NCI-H2171 (cell line): ENCODE measurements at places on chromosomes 2 and 18.

GRCh38 chr2:58900246-58901027 is 659.3 kb upstream of the FANCL start:
- DNase-seq = no peak

- no peak for DNase-seq
These were observed 438 bp downstream of the HSPE1 start for GRCh38 chr2:197500503-197501131.

DNA sequence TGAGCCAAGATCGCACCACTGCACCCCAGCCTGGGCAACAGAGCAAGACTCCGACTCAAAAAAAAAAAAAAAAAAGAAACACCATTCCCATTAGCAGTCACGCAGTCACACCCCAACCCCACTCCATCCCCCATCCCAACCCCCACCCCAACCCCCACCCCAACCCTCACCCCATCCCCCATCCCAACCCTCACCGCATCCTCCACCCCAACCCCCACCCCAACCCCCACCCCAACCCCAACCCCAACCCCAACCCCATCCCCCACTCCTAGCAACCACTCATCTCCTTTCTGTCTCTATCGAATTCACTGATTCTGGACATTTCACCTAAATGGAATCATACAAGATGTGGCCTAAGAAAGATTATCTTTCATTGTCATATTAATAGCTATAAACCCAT is 25.9 kb upstream of the ATP9B start:
- no peak for DNase-seq

- no peak for DNase-seq
These were observed 178.8 kb downstream of the ACKR3 start for GRCh38 chr2:236748385-236748784.

- DNase-seq = no peak
These were observed 33.3 kb downstream of the STAT1 start for GRCh38 chr2:190980630-190981209.

DNA sequence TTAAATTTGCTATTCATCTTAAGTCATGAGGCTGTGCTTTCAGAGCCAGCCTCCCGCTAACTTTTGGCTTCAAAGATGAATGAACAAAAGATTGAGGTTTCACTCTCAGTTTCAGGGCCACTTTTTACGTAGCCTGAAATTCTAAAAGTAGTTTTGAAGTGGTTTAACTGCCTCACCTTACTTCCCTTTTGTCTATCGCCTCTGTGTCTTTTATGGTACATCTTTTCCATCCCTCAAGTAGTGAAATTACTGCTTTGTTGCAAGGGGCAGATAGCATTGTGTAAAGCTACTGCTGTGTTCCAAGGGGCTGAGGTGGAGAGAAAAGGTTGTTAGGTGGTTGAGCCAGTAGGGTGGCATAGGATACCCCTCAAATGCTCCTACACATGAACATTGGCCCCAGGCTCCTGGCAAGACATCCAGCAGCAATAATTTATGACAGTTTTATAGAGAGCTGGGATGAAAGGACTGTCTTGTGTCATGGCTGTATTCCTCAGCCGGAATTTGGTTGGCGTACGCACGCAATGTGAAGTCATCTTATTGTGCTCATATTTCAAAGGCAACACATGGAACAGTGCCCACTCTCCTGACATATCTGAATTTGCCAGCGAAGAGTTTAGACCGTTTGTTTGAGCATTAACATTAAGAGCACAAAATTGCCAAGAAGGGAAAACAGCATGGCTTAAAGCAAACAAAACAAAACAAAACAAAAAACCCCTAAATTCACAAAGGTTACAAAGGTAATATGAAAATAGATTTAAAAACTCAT is 32.2 kb downstream of the QPCT start:
- DNase-seq = no peak

- DNase-seq = no peak
These were observed 134.6 kb downstream of the BABAM2 start for GRCh38 chr2:28025123-28025522.

DNA sequence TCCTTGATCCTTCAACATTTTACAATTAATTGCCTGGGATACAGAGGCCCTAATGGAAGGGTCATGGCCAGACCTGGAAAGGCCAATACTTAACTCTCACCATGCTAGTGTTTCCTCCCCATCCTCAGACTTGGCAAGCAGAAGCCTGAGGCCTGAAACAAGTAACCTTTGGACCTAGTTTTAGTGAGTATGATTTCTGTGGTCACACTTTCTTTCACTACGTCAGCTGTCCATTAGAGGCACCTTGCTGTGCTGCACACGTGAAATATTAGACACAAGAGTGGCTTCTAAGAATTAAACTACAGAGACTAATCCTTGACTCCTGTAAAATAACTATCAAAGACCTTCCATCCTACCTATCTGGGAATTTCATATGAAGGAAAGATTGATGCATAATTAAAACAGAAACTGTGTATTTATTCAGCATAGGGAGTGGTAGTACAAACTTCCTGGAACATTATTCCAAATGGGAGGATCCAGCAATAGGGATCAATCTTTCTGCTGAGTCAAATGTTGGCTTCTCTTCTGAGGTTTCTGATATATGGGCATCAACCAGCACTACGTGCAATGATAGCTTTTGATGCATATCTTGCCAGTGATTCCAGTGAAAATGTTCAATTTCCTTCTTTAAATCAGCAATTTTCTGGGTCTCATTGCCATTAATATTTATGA is 249.7 kb downstream of the IKZF2 start:
- DNase-seq = no peak

- no peak for DNase-seq
These were observed 4.3 kb downstream of the ATP8B1 start for GRCh38 chr18:57798713-57799373.

- DNase-seq = no peak
These were observed 15.0 kb downstream of the LYPD1 start for GRCh38 chr2:132654968-132655367.

DNA sequence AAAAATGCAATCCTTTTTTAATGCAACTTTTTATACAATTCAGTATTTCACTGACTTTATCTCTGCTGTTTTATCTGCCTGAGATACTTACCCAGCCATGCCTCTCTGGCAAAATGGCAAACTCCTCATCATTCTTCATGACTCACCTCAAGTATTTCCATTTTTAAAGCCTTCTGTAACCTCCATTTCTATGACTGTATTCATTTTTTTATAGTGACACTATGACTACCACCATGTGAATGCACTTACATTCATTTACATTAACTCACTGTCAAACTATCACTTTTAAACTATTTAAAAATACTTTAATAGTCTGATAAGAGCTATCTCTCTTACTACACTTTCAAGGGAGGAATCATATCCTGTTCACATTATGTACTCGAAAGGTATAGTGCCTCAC is 99.4 kb upstream of the SCN7A start:
- DNase-seq = no peak

- DNase-seq = no peak
These were observed 28.7 kb upstream of the SMIM21 start for GRCh38 chr18:75456199-75456631.

GRCh38 chr18:67400502-67401117 is 115.9 kb downstream of the DSEL start:
- no peak for DNase-seq

DNA sequence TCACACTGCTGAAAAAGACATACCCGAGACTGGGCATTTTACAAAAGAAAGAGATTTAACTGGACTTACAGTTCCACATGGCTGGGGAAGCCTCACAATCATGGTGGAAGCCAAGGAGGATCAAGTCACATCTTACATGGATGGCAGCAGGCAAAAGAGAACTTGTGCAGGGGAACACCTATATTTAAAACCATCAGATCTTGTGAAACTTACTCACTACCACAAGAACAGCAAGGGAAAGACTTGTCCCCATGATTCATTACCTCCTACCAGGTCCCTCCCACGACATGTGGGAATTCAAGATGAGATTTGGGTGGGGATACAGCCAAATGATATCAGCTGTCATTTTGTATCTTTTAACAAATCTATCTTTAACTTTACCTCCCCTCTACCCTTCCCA is 251.1 kb upstream of the RASGRP3 start:
- DNase-seq = no peak

- no peak for DNase-seq
These were observed 220.8 kb downstream of the ALK start for GRCh38 chr2:29700560-29700959.

DNA sequence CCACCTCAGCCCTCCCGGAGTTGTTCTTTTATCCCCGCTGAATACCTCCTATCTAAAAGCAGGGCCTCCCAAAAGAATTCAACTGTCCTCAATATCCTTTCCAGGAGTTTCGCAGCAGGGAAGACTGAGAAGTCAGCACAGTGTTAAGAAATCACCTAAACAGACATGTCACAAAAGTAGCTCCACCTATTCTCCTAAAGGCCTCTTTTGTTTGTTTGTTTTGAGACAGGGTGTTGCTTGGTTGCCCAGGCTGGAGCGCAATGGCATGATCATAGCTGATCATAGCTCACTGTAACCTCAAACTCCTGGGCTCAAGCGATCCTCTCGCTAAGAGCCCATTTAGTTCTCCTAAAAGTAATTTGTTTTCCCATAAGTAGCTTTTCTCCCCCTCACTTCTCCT is 53.8 kb downstream of the TEX44 start:
- DNase-seq = no peak

- no peak for DNase-seq
These were observed 583.1 kb upstream of the HS6ST1 start for GRCh38 chr2:128901572-128902391.

- no peak for DNase-seq
These were observed 90.1 kb downstream of the TWIST2 start for GRCh38 chr2:238938003-238938400.

DNA sequence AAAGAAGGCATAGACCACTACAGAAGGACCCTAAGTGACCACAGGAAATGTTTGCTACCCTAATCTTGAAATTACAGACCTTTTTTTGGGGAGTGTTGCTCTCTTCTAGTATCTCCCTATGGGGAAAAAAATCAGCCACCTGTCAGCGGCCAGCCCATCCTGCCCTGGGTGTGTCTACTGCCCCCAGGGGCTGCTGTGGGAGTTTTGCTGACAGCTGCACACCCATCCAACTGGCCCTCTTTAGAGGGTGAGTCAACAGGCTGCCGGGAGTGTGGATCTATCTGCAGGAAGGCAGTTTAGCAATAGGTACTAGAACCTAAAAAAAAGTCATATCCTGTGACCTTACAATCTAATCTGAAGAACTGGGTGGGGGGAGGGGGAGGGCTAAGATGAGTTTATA is 796 bp upstream of the DYSF start:
- DNase-seq = peak; percentile 74

GRCh38 chr2:102783506-102784183 is 21.8 kb downstream of the TMEM182 start:
- no peak for DNase-seq

GRCh38 chr2:70806620-70807019 is 13.8 kb downstream of the CLEC4F start:
- DNase-seq = no peak

- DNase-seq = peak; percentile 14
These were observed 1098.2 kb upstream of the FANCL start for GRCh38 chr2:59339121-59339836.

GRCh38 chr2:42794271-42795046 is 2.1 kb upstream of the HAAO start:
- DNase-seq = no peak

- DNase-seq = peak; percentile 81
These were observed 152.1 kb downstream of the PXDN start for GRCh38 chr2:1591978-1592907.

DNA sequence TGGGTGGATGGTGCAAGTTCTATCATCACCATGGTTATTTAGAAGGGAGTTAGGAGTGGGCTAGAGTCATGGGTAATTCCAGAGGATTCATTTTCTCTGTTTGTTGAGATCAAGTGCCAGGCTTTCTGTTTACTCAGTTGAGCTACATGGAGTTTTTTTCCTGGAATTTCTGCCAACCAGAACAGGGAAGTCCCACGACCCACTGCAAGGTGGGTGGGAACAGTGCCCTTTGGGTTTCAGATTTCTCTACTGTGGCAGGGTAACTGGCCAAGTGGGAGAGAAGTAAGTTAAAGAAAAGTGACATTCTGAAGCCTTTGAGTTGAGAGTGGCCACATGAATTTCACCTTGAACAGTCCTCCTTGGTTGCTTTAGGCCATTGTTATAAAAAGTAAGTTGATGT is 138.9 kb downstream of the SLC39A10 start:
- no peak for DNase-seq

GRCh38 chr2:177466337-177467195 is 74.0 kb downstream of the AGPS start:
- DNase-seq = no peak

GRCh38 chr2:121791290-121791689 is 35.8 kb downstream of the TSN start:
- no peak for DNase-seq

GRCh38 chr2:7454592-7454991 is 537.4 kb downstream of the RNF144A start:
- DNase-seq = no peak
